Neural progenitor cell (in vitro differentiated cells): ENCODE measurements at places on chromosomes 13 and 19. TPM values are rescaled to one million over a fixed set of nuclear protein-coding genes. Genes with fewer than 3 reads are reported as not detected.

- H3K27ac ChIP-seq: no peak overlapping the region
- H3K36me3 ChIP-seq: no peaks in the 10 kb centered on the region
- no peaks in the 10 kb centered on the region for H3K27me3 ChIP-seq
These were observed 100.8 kb downstream of the STK24 start for GRCh38 chr13:98476106-98476505.

DNA sequence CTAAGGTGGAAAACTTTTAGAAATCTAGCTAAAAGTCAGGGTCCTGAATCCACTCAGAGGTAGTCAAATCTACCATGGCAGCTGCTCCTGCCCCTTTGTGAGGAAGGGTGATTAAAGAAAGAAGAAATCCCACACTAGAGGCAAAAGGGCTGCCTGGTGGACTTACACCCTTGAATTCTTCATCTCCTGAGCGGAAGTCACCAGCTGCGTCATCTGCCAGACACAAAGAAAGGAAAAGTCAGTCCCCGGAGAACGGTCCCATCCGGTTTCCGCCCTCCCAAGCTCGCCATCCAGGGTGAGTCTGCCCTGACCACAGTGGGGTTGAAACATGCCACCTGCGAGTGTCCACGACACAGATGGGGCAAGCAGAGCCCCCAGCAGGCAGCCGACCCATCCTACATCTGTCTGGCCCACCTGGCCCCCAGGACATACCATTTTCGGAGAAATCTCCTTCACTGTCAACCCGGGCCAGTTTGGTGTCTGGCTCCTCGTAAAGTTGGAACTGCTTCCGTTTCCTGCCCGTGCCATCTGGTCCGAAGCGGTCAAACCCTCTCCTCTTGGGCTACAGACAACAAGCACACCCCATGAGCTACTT is 7.7 kb downstream of the AKAP8 start:
- H3K36me3 ChIP-seq: peaks cover 5% of the 10 kb centered on the region
- H3K27me3 ChIP-seq: no peaks in the 10 kb centered on the region
- no peaks in the 10 kb centered on the region for H3K4me1 ChIP-seq
- no peak for DNase-seq
- no peak overlapping the region for H3K27ac ChIP-seq
- H3K4me3 ChIP-seq: no peak overlapping the region

- DNase-seq: no peak
- H3K4me3 ChIP-seq: no peak overlapping the region
- H3K4me1 ChIP-seq: no peaks in the 10 kb centered on the region
These were observed 72.5 kb upstream of the XPO4 start for GRCh38 chr13:20974981-20975585.

GRCh38 chr19:48926909-48927308 is 6.6 kb upstream of the DHDH start:
- no peak for DNase-seq
- no peak overlapping the region for H3K27ac ChIP-seq
- no peak overlapping the region for H3K4me3 ChIP-seq
- peaks cover 10% of the 10 kb centered on the region for H3K27me3 ChIP-seq
- no peaks in the 10 kb centered on the region for H3K4me1 ChIP-seq
- H3K36me3 ChIP-seq: no peaks in the 10 kb centered on the region

Gene SPIB
- total RNA-seq: 0.31 TPM in 1 of 2 replicates, not detected in the other

DNA sequence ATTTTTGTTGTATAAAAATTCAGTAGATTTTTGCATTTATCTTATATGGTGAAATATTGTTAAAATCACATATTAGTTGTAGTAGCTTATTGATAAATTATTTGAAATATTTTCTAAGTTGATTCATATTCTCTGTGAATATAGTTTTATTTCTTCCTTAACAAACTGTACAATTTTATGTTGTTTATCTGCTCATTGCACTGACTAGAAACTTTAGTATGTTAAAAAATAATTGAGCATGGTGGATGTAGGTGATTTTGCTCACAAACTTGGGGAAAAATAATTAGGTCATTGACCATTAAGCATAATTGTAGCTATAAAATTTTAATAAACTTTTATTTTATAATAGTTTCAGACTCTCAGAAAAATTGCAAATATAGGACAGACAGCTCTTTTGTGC is 1445.3 kb upstream of the MIR17HG start:
- no peaks in the 10 kb centered on the region for H3K27me3 ChIP-seq
- no peak for DNase-seq
- no peaks in the 10 kb centered on the region for H3K4me1 ChIP-seq
- H3K36me3 ChIP-seq: no peaks in the 10 kb centered on the region

DNA sequence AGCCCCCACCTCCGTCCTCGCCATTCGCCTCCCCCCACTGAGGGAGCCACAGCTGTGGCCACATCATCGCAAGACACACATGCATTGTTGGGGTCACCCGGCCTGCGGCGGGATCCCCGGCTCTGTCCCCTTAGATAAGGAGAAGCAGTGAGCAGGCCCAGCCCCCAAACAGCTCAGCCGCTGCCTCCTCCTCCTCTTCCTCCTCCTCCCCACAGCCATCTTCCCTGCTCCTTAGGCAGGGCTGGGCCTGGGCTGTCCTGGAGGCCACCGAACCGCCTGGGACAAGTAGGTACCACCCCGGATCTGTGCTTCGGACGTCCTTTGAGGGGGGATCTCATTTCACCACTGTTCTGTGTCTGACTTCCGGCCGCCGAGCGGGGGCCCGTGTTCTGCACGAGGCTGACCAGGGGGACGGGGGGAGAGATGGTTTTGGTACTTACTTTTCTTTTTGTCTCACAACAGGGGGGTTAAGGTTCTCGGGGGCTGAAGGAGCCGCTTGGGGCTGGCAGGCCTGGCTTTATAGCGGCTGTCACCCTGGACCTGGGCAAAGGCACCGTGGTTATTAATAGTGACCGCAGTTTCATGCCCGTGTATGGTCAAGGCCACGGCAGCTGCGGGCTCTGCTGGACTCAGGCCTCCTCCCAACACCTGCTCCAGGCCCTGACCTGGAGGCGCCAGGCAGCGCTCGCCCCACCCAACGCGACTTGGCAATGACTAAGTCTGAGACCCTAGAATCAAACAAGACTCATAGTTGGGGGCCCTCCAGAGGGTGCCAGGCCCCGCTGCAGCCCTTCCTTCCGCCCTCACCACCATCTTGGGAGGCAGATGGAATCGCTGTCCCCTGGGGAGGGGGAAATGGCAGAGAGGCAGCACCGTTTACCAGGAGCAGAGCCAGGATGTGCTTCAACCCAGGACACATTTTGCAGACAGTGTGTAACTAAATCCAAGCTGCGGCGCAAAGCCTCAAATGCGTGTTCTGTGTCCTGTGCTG is 18.3 kb downstream of the NMRK2 start:
- H3K4me3 ChIP-seq: no peak overlapping the region
- H3K27me3 ChIP-seq: no peaks in the 10 kb centered on the region
- no peaks in the 10 kb centered on the region for H3K36me3 ChIP-seq
- no peak for DNase-seq
- no peak overlapping the region for H3K27ac ChIP-seq
- H3K4me1 ChIP-seq: no peaks in the 10 kb centered on the region

Gene CGB1
- not detected in 2 replicates for total RNA-seq
